ENCODE measurements at places on chromosomes 3 and 15. TPM values are rescaled to one million over a fixed set of nuclear protein-coding genes. Genes with fewer than 3 reads are reported as not detected.

The SPATA12 gene
- total RNA-seq, result under 0.01 TPM

The OSTN gene
- total RNA-seq, result 0.87 TPM

The MINAR1 gene
- total RNA-seq, result 0.68 TPM

The DOCK3 gene
- 0.53 TPM for total RNA-seq

The GP9 gene
- not detected for total RNA-seq

The ACKR4 gene
- 157 TPM for total RNA-seq

The PIGBOS1 gene
- 7.5 TPM for total RNA-seq

The LIPC gene
- 1.5 TPM for total RNA-seq

The PLSCR4 gene
- total RNA-seq, result 99.1 TPM

The RARRES1 gene
- total RNA-seq, result 40.8 TPM

The PRR23A gene
- not detected for total RNA-seq

The OR5K3 gene
- total RNA-seq, result not detected

The C3orf49 gene
- total RNA-seq, result not detected

The A4GNT gene
- total RNA-seq, result not detected

The GUCA1C gene
- total RNA-seq, result not detected

The TRANK1 gene
- total RNA-seq, result 14.9 TPM

The RYR3 gene
- not detected for total RNA-seq

The GP5 gene
- total RNA-seq, result 0.26 TPM

The OTOL1 gene
- total RNA-seq, result not detected

The SATB1 gene
- 32.6 TPM for total RNA-seq

The SPSB4 gene
- total RNA-seq, result not detected

The HCLS1 gene
- 13.3 TPM for total RNA-seq

The MINDY2 gene
- total RNA-seq, result 16.1 TPM

The CHRNA7 gene
- total RNA-seq, result 5.3 TPM

The FMN1 gene
- total RNA-seq, result 0.13 TPM

The C2CD4A gene
- total RNA-seq, result 0.06 TPM

The C3orf80 gene
- total RNA-seq, result 0.25 TPM

The GPR62 gene
- total RNA-seq, result under 0.01 TPM

The C3orf85 gene
- total RNA-seq, result not detected

The EHHADH gene
- 5.0 TPM for total RNA-seq

The ALG1L2 gene
- total RNA-seq, result not detected

The SEMA3B gene
- total RNA-seq, result 11.1 TPM

The KCNAB1 gene
- 1.9 TPM for total RNA-seq

The ROBO2 gene
- total RNA-seq, result 3.2 TPM

The LRRIQ4 gene
- 0.06 TPM for total RNA-seq

The CADPS gene
- total RNA-seq, result 0.40 TPM

The CNTN3 gene
- total RNA-seq, result 3.4 TPM

The THAP10 gene
- total RNA-seq, result 2.1 TPM

The ACVR2B gene
- 2.4 TPM for total RNA-seq

The TMEM212 gene
- not detected for total RNA-seq

The CMSS1 gene
- 11.4 TPM for total RNA-seq

The LEO1 gene
- total RNA-seq, result 33.0 TPM

The LACTB gene
- total RNA-seq, result 20.5 TPM

The ATP13A5 gene
- total RNA-seq, result not detected

Data from aortic smooth muscle cell (primary cell).